ENCODE measurements at places on chromosomes 3 and 15.

DNA sequence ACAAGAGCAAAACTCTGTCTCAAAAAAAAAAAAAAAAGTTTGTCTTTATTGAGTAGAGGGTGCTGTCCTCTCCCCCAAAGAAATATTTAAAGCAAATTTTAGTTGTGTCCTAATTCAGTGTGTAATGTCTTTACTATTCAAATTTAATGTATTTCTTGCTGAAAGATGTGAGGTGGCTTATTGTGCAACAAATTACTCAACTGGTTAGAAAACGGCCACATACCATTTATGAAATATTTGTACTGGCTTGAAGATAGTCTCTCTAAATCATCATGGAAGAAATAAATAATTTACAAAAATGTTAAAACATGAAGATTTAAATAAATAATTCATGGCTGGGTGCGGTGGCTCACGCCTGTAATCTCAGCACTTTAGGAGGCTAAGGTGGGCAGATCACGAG is 63.0 kb downstream of the SLTM start:
- DNase-seq = no peak

GRCh38 chr15:90205886-90206285 is 4.8 kb downstream of the SEMA4B start:
- no peak for DNase-seq

DNA sequence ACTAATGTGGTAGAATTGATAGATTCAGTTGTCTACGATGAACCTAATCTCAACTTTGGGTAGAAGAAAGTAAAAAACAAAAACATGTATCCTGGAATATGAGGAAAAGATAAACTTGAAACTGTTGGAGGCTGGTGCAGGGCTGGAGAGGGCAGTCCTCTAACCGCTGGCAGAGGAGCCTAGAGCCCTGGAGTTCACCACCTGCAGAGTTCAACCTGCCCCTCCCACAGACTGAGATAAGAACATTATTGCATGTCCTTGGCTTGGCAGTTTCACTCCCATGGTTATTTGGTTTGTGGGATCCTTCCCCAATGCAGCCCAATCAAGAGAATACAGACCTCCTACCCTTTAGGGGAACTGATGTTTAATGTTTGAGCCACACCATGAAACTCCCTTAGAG is 53.2 kb upstream of the GATM start:
- DNase-seq = no peak

DNA sequence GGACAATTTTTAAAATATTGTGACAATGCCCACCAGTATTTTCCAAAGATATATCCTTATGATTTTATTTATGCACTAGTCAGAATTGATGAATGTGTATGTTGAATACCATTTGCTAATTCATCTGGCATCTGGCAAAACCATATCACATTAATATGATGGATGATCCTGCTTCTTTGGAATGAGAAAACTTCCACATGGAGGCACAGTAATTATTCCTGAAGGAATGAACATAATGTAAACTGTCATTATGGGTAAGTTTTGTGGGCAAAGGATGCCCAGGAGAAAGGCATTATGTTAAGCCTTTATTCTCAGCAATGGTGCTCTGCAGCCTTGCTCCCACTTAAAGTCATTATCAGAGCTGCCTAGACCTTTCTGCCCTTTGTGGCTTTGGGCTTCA is 113.0 kb upstream of the MME start:
- no peak for DNase-seq

DNA sequence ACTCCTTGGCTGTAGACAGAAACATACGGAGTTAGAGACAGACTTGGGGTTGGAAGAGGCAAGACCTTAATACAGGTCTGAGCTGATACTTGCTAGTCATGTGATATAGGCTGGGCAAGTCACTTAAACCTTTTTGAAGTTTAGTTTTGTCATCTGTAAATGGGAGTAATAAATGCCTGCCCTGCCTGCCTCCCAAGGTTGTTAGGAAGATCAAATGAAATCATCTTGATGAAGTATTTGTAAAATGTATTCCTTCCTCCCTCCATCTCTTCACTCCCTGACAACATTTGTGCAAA is 2.9 kb downstream of the PXK start:
- no peak for DNase-seq

- no peak for DNase-seq
Observed at GRCh38 chr3:87856126-87856525, 202.7 kb downstream of the CGGBP1 start.

GRCh38 chr15:33154351-33155166 is 40.0 kb downstream of the FMN1 start:
- DNase-seq = no peak

DNA sequence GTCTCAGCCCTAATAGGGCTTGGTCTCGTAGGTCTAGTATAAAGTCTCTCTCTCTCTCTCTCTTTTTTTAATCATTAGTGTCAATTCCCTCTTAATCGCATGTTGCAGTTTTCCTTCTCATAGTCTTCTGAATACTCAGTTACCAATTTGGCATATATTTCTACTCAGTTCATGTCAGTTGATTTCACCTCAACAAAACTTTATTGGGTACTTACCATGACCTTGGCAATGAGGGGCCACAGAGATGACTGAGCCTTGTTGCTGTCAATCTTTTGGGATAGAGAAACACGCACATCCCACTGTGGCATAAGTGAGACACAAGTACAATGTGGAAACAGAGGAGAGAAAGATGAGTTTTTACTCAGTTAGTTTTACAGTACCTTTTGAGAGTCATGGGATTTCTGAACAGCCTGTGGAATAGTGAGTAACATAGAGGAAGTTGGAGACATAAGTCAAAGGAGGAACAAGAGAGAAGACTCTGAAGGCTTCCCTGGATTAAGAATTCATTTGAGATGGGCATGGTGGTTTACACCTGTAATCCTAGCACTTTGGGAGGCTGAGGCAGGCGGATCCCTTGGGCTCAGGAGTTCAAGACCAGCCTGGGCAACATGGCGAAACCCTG is 150.2 kb upstream of the CBLB start:
- DNase-seq = no peak

DNA sequence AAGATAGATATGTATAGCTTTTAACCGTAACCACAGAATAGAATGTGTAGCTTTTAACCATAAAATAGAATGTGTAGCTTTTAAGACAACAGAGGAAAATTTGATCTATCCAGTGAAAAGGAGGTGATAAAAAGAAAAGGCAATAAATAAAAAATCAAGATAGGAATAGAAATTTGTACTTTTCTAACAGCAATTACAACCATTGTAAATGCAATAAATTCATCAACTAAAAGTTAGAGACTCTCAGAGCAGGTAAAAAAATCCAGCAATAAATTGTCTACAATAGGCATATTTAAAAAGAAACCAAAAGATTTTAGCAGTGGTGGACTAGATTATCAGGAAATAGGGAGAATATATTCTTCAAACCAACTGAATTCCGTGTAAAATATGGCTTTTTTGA is 63.8 kb upstream of the ABHD2 start:
- DNase-seq = no peak

DNA sequence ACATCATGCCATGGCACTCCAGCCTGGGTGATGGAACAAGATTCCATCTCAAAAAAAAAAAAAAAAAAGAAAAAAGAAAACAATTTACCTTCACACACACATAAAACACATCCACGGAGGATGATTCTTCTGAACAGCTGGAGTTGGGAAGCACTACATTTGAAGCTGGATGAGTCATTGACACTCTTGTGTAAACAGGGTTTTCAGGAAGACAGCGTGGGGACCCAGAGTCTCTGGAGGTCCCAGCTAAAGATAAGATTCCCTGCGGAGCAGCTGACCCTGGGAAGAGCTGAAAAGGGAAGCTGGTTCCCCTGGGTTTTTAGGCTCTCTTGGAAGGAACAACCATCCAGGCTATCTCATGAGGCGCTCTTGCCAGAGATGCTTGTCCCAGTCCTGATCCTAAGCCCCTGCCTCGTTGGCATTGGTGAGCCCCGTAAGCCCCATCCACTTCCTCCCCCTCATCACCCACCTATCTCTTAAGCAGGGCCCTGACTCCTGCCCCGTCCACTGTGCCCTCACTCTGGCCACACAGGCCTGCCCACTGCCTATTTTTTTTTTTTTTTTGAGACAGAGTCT is 32.0 kb upstream of the FURIN start:
- no peak for DNase-seq

GRCh38 chr3:34886443-34886842 is 752.9 kb upstream of the ARPP21 start:
- no peak for DNase-seq

GRCh38 chr3:195043607-195044339 is 227.2 kb downstream of the XXYLT1 start:
- DNase-seq = no peak

GRCh38 chr3:100782906-100783305 is 73.6 kb downstream of the TFG start:
- no peak for DNase-seq

GRCh38 chr3:139329364-139329850 is 14.4 kb upstream of the MRPS22 start:
- peak; percentile 55 for DNase-seq

DNA sequence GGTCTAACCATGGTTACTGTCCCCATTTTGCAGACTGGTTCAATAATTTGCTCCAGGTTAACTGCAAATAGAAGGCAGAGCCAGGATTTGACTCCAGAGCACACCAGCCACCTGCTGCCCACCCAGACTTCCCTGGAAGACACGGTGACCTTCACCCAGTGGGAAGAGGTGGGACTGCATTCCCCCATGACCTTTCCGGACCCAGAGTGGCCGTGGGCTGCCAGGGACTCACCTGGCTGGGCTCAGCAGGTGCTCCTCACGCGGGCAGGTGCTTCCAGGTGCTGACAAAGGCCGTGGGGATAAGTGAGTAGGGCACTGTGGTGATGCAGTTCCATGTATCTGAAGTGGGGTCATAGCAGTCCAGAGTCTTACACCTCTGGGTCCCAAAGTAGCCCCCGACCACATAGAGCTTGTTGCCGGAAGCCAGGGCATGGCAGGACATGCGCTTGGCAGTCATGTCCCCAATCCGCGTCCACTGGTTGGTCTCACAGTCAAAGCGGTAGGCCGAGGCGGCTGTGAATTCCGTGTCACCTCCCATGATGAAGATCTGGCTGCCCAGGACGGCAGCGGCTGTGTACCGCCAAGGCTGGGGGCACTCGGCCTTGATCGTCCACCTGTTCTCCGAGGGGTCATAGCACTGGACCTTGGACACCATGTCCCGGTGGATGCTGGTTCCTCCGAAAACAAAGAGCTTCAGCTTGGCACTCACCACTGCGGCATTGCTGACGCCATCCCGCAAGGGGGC is 26.8 kb downstream of the KLHL25 start:
- DNase-seq = no peak

DNA sequence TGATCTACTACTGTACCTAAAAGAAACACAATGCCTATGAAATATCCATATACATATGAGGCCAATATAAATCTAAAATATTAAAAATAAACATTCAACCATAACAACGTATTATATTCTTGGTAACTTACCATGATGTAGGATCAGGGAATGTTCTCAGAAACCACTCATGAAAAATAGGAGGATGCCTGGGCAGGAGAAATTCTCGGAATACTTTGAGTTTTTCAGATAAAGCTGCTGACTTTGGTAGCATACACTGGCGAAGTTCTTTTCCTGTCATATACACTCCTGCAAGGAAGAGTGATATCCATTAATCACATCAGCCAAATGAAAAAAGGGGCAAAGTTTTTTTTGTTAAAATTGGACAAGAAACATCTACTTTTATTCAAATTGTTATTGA is 11.3 kb upstream of the XRN1 start:
- DNase-seq = no peak

Data from stimulated activated CD8-positive, alpha-beta memory T cell treated with anti-CD3 and anti-CD28 coated beads, Interleukin-4, amount 100 ng/mL, for 1 hour (primary cell).